ENCODE measurements at places on chromosomes 5 and 9. TPM values are rescaled to one million over a fixed set of nuclear protein-coding genes. Genes with fewer than 3 reads are reported as not detected.

The RHOBTB3 gene
- 59.6 TPM for total RNA-seq

DNA sequence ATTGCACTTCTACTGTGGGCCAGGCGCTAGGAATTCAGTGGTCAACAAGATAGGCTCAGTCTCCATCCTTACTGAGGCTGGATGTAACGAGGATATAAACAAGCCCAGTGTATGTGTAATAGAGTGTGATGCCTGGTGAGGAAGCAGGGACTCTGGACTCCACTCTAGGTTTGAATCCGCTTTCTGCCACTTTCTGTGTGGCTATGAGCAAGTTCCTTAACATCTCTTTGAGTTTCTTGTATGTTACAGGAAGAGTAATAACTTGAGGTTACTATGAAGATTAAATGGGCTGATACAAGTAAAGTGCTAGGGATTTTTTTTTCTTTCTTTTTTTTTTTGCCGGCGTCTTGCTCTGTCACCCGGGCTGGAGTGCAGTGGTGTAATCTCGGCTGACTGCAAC lies 12.4 kb downstream of the DOCK2 start:
- H3K4me3 ChIP-seq: no peak overlapping the region
- no peaks in the 10 kb centered on the region for H3K36me3 ChIP-seq
- no peak overlapping the region for H3K27ac ChIP-seq
- no peaks in the 10 kb centered on the region for H3K27me3 ChIP-seq

The LPAR1 gene
- 11.4 TPM for total RNA-seq

The C5orf34 gene
- total RNA-seq: 0.49 TPM

GRCh38 chr9:90368241-90368640 lies 274.4 kb downstream of the DIRAS2 start:
- H3K4me3 ChIP-seq: no peak overlapping the region
- H3K4me1 ChIP-seq: peaks cover 9% of the 10 kb centered on the region
- no peak overlapping the region for H3K27ac ChIP-seq
- H3K27me3 ChIP-seq: no peaks in the 10 kb centered on the region
- no peak for DNase-seq

- DNase-seq: no peak
- H3K27ac ChIP-seq: no peak overlapping the region
- H3K27me3 ChIP-seq: no peaks in the 10 kb centered on the region
Measured at GRCh38 chr5:34436761-34437501, 219.2 kb upstream of the RAI14 start.

DNA sequence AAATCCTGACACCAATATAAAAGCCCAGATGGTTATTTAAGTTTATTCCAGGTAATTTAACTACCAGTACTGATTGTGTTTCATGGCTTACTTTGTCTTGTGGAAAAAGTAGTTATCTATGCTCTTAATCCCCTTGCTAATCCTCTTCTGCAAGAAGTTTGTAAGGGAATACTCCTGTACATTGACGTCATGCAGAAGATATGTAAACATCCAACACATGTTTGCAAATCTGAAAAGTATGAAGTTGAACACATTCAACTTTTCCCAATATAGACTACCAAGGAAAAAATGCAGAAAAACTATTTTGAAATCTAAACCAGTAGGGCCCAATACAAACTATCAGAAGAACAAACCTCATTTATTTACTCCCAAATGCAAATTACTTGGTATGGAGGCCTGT lies 56.3 kb upstream of the ELL2 start:
- no peak for DNase-seq
- H3K27ac ChIP-seq: no peak overlapping the region
- H3K4me1 ChIP-seq: no peaks in the 10 kb centered on the region
- H3K4me3 ChIP-seq: no peak overlapping the region

The LECT2 gene
- total RNA-seq: not detected

DNA sequence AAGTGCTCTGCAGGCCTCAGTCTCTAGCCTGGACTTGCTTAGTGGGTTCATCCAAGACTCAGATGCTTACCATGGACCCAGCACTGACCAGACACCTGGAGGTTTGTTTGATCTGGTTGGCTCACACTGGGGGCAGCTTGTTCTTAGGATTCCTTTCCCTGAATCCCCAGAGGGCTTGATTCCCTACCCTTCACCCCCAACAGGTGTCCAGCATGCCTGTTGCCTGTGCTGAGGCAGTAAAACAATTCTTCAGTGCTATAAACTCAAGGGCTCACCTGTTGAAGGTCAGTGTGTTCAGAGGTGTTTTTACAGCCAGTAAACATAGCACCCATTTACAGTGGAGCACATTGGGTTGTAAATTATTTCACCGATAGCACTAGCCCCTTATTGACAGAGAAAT lies 123.8 kb upstream of the KLF4 start:
- H3K4me1 ChIP-seq: no peaks in the 10 kb centered on the region
- no peak overlapping the region for H3K27ac ChIP-seq
- no peaks in the 10 kb centered on the region for H3K27me3 ChIP-seq
- DNase-seq: no peak

DNA sequence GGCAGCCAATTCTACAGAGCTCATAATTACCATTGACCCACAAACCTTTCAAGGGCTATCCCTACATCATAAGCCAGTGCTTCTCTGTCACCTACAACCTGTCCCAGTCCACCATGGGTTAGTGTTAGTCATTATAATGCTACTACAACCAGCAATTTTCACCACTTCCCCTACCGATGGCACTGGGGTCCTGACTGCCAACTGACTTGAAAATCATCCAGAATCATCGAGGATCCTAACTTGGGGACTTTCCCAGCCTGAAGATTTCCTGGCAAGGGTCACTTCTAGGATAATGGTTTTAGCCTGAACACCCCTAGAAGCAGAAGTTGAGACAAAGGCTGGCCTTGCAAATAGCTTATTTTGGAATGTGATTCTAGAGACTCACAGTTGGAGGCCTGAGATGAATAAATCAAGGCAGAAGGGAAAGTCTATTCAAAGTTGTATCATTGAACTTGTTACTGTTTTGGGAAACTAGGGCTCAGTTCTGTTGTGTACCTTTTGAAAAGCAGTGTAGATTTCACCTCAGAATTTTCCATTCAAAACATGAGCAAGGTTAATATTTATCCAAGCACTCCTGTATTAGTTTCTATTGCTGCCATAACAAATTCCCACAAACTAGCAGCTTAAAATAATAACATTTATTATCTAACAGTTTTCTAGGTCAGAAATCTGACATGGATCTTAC lies 633.0 kb downstream of the LRRC70 start:
- DNase-seq: no peak
- no peak overlapping the region for H3K27ac ChIP-seq
- no peaks in the 10 kb centered on the region for H3K36me3 ChIP-seq
- H3K4me3 ChIP-seq: no peak overlapping the region

- H3K36me3 ChIP-seq: no peaks in the 10 kb centered on the region
- H3K27ac ChIP-seq: no peak overlapping the region
- no peak overlapping the region for H3K4me3 ChIP-seq
- H3K4me1 ChIP-seq: peaks cover 17% of the 10 kb centered on the region
- H3K27me3 ChIP-seq: no peaks in the 10 kb centered on the region
- DNase-seq: no peak
Measured at GRCh38 chr9:93896496-93897033, 58.6 kb downstream of the BARX1 start.

- no peak overlapping the region for H3K4me3 ChIP-seq
- H3K36me3 ChIP-seq: no peaks in the 10 kb centered on the region
Measured at GRCh38 chr9:76808636-76809035, 44.4 kb downstream of the PCA3 start.

DNA sequence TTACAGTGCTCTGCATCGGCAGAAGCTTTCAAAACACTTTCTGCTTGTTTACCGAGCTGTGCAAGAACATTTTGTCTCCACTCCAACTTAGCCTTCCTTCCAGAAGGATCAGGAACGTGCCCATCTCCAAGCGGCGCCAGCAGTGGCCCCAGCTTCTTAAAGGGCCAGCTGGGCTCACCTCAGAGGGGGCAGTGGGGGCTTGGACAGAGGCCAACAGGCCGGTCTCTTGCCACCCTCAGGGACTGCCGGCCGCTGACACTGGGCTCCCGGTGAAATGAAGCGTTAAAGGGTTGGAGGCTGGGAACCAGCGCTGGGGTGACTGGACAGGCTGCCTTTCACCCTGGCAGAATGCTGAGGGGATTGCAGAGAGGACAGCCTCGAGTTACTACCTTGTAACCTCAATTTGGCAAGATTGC lies 67.0 kb upstream of the RNU6ATAC start:
- no peak overlapping the region for H3K27ac ChIP-seq
- H3K27me3 ChIP-seq: no peaks in the 10 kb centered on the region
- no peak overlapping the region for H3K4me3 ChIP-seq
- DNase-seq: peak; percentile 62
- H3K4me1 ChIP-seq: no peaks in the 10 kb centered on the region

GRCh38 chr5:161312882-161313281 lies 233.6 kb downstream of the GABRB2 start:
- no peaks in the 10 kb centered on the region for H3K4me1 ChIP-seq
- H3K27me3 ChIP-seq: no peaks in the 10 kb centered on the region
- DNase-seq: no peak
- H3K27ac ChIP-seq: no peak overlapping the region

DNA sequence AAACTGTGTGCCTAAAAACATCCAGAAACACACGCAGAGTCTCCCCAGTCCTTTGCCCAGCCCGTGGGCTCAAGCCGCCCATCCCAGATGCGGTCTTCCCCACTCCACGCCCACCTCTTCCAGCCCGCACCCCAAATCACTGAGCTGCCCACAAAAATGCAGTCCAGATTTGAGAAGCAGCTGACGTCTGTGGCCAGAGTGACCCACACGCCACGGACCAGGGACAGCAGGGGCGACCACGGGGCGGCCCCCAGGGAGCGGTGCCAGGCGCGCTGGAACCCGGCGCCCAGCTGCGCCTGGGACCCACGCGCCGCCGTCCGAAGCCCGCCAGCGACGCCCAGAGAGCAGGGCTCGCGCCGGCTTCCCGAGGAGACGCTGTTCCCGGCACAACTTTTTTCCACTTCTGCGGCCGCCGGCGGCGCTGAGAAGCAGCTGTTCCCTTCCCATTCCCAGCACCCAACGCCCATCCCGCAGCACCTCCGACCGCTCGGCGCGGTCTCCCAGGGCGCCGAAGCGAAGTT lies 674 bp downstream of the LHFPL2 start:
- DNase-seq: peak; percentile 74
- no peaks in the 10 kb centered on the region for H3K4me1 ChIP-seq

The HCN1 gene
- total RNA-seq: 0.31 TPM

GRCh38 chr9:30815585-30815984 lies 1568.9 kb upstream of the ACO1 start:
- no peaks in the 10 kb centered on the region for H3K36me3 ChIP-seq
- no peak for DNase-seq
- no peaks in the 10 kb centered on the region for H3K27me3 ChIP-seq
- H3K4me3 ChIP-seq: no peak overlapping the region

DNA sequence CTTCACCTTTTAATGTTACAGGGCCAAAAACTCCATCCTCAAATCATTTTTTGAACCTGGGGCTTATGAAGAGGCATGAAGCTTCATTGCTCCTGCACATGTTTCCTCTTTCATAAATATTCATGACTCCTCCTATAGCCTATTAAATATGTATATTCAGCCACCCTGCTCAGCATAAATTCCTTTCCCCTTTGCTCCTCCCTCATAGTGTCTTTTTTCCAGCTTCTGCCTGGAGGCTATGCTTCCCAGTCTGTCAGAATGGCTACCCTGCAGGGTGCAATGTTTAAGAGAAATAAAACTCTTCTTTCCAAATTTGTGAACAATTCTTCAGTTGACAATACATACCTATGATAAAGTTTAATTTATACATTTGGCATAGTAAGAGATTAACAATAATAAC lies 1082.9 kb upstream of the CDH18 start:
- H3K4me3 ChIP-seq: no peak overlapping the region
- no peaks in the 10 kb centered on the region for H3K36me3 ChIP-seq
- no peaks in the 10 kb centered on the region for H3K27me3 ChIP-seq
- no peak overlapping the region for H3K27ac ChIP-seq
- DNase-seq: no peak

- no peak overlapping the region for H3K27ac ChIP-seq
- H3K36me3 ChIP-seq: no peaks in the 10 kb centered on the region
- H3K27me3 ChIP-seq: no peaks in the 10 kb centered on the region
- peaks cover 11% of the 10 kb centered on the region for H3K4me1 ChIP-seq
Measured at GRCh38 chr9:101530076-101530711, 3.5 kb upstream of the RNF20 start.

DNA sequence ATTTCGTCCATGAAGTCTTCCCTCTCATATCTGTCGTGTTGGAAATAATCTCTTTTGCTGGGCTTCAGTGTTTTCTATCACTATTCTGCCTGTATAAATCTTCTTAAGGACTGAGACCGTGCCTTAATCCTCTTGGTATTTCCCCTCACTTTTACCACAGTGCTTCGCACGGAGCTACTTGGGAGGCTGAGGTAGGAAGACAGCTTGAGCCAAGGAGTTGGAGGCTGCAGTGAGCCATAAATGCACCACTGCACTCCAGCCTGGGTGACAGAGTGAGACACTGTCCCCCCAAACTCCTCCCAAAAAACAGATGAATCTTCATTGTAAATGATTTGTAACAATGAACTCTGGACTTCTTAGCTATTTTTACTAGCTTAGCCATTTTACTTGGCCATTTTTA lies 57.8 kb downstream of the PHAX start:
- H3K4me3 ChIP-seq: no peak overlapping the region
- H3K27me3 ChIP-seq: no peaks in the 10 kb centered on the region
- H3K27ac ChIP-seq: no peak overlapping the region
- no peak for DNase-seq
- H3K36me3 ChIP-seq: no peaks in the 10 kb centered on the region

DNA sequence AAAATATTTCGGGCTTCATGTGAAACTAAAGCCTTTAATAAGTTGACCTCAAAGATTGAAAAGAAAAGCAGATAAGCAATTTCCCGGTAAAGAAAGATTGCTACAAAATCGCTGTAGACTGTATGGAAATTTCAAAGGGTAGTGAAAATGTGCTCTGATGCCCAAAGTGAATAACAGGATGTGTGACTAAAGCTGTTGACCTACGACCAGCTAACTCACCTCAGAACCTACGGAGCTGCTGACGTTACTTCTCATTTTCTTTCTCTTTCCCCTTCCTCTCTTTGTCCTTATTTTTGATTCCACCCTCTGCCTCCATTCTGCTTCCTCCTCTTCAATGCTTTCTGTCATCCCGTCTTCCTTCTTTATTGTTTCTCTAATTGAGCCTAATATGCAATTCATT lies 103.2 kb downstream of the PDE4D start:
- no peaks in the 10 kb centered on the region for H3K4me1 ChIP-seq
- no peaks in the 10 kb centered on the region for H3K36me3 ChIP-seq
- no peaks in the 10 kb centered on the region for H3K27me3 ChIP-seq
- H3K27ac ChIP-seq: no peak overlapping the region
- no peak for DNase-seq

GRCh38 chr5:176648474-176649194 lies 1.4 kb downstream of the TSPAN17 start:
- H3K4me3 ChIP-seq: no peak overlapping the region
- peaks cover 3% of the 10 kb centered on the region for H3K4me1 ChIP-seq
- DNase-seq: no peak
- H3K27me3 ChIP-seq: no peaks in the 10 kb centered on the region

GRCh38 chr9:11192993-11193392 lies 580.2 kb upstream of the PTPRD start:
- no peaks in the 10 kb centered on the region for H3K27me3 ChIP-seq
- H3K4me3 ChIP-seq: no peak overlapping the region
- peaks cover 20% of the 10 kb centered on the region for H3K4me1 ChIP-seq
- no peak overlapping the region for H3K27ac ChIP-seq
- no peak for DNase-seq
- no peaks in the 10 kb centered on the region for H3K36me3 ChIP-seq
